H54 (cell line): ENCODE measurements at places on chromosomes 7 and 10.
A peak's percentile ranks its signal among the peaks of the same experiment; 100 is the strongest.

DNA sequence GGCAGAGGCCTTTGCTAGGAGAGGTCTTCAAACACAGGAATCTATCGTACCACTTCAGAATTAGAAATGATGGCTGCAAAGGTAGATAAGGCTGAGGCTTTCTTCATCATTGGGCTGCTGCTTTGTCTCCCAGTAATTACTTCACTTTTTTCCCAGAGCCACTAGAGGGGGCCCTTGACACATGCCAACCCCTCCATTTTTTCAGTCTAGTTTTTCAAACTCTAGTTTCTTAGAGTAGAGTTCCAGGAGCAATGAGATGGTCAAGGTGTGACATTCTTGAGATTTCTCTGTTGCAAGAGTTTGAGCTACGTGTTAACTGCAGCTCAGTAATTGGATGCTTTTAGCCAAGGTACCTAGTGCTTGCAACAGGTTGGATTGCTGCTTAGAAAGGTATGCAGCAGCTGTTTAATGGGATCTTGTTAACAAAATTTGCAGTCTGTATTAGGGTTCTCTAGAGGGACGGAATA lies 33.8 kb upstream of the RBM20 start:
- DNase-seq = peak; percentile 33

- DNase-seq = no peak
Observed at GRCh38 chr7:20216406-20217036, 663 bp downstream of the MACC1 start.

GRCh38 chr10:83127942-83128575 lies 1011.2 kb upstream of the GHITM start:
- DNase-seq = no peak

- DNase-seq = no peak
Observed at GRCh38 chr10:24645784-24646183, 77.9 kb downstream of the ARHGAP21 start.

GRCh38 chr10:71777213-71777985 lies 4.1 kb upstream of the VSIR start:
- no peak for DNase-seq

GRCh38 chr7:30855936-30856335 lies 55.7 kb upstream of the AQP1 start:
- DNase-seq = no peak

GRCh38 chr7:99557940-99558305 lies 519 bp upstream of the ZNF655 start:
- peak; percentile 49 for DNase-seq

DNA sequence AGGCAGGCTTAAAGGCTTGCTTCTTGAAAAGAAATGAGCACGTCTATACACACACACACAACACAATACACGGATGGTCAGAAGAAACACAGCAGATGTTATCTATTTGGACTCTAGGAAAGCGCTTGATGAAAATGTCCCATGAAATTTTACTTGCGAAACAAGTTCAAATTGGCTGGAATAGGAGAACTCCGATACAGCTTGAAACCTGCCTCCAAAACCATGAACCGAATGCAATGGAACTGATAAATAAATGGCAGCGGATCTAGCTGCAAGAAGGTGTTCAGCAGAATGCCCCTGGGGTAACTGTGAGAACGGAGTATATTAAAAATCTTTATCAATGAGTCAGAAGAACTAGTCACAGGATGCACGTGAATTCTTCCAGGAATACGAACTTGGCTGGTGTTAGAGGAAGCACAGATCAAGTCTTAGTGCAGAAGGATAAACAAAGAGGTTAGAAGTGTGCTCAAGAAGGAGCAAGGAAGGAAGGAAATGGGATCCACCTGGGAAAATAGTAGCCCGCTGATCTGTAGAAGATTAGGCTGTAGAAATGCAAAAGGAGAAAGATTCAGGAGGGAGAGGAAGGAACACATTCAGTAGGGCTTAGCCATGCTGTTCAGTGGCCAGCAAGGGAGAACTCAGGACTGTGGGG lies 142.0 kb upstream of the PRKCQ start:
- no peak for DNase-seq

DNA sequence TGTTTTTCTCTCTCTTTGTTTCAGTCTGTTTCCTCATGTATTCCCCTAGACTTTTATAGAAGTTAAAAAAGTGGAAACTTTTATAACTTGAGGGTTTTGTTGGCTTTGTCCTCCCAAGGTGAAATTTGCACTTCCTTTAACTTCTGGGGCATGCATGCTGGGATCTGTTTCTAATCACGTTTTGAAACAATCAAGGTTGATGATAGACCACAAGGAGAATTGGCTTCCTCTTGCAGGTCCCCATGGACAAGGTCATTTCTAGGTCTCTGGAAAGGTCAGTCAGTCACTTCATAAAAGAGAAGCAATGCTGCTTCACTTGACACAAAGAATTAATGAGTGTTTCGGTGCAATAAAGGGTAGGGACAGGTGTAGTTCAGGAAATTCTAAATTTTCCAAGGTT lies 811.8 kb upstream of the CELF2 start:
- no peak for DNase-seq

- no peak for DNase-seq
Observed at GRCh38 chr10:60578217-60578616, 188.5 kb upstream of the ANK3 start.

GRCh38 chr7:17369691-17370426 lies 71.4 kb downstream of the AHR start:
- DNase-seq = no peak

- no peak for DNase-seq
Observed at GRCh38 chr10:116098411-116099022, 174.5 kb downstream of the GFRA1 start.

DNA sequence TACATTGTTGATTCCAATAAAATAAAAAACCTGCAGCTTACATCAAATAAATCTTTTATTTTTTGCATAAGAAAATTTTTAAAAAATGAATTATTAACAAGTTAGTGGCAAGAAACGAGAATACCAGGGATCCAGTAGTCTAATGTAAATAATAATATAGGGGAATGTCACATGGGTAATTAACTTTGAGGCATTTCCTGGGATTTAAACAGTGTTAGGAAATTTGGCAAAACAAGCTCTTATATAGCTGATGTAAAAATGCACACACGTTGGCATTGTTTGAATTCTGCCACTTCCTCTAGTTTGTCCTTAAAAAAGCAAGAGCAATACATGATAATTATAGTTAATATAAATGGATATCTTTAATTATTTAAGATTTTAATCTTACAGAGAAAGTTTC lies 768.6 kb downstream of the CNTNAP2 start:
- DNase-seq = no peak

DNA sequence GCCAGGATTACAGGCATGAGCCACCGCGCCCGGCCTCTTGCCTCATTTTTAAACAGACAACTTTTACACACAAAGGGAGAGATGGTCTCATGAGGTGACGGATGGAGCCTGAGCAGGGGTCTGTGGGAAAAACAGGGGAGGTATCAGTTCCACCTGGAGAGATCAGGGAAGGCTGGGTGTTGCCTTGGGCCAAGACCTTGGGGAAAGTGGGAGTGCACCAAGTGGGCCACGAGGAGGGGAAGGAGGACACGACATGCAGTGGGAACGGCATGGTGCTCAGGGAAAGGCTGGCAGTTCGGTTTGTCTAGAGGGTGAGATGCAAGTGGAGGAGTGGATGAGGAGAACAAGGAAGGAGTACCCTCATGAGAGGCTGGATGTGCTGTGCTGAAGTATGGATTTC lies 8.9 kb upstream of the ZNF777 start:
- DNase-seq = no peak

- no peak for DNase-seq
Observed at GRCh38 chr7:55187701-55188491, 169.1 kb downstream of the EGFR start.

DNA sequence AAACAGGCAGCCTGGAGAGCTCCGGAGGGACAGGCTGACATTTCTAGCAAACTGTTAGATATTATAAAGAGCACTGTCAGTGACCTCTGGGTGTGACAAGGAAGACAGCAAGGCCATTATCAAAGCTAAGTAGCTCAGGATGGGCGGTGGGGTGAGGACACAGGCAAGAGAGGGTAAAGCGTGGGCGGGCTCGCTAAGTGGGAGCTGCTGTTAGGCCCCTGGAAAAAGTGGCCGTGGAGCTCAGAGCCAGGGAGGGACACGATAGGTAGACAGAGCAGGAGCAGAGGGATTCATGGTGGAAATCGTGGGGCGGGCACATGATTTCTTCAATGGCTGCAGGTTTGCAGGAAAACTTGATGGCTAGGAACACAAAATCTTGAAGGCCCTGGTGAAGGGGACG lies 51.4 kb upstream of the NPS start:
- DNase-seq = no peak

DNA sequence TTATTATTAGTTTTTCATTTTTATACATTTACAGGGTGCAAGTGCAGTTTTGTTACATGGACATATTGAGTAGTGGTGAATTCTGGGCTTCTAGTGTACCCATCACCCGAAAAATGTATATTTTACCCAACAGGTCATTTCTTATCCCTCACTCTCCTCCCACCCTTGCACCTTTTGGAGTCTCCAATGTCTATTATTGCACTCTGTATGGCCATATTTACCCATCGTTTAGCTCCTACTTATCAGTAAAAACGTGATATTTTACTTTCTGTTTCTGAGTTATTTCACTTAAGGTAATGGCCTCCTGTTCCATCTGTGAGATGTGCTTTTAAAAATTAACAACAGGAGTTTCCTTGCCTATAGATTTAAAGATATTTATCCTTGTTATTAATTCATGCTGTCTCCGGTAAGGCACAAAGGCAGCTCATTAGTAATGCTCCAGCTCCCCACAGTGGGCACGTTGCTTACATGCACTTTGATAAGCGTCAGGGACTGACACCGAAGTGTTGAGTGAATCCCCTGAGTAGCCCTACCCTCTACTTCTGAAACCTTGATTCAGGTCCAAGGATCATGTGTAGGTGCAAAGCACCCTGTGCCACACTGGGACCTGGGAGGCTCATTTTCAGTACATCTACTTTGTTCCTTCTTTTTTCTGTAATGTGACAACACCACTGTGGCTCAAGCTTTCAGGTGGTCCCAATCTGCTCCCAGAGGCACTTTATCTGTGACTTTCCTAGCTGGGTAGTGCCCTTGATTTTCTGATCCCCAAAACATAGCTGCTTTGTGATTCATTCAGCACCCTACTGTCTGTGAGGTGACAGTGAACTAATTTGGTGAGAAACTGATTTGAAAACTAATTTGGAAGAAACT lies 27.3 kb downstream of the HYAL4 start:
- DNase-seq = peak; percentile 4

GRCh38 chr10:117477961-117478670 lies 64.4 kb upstream of the EMX2 start:
- DNase-seq = peak; percentile 23

DNA sequence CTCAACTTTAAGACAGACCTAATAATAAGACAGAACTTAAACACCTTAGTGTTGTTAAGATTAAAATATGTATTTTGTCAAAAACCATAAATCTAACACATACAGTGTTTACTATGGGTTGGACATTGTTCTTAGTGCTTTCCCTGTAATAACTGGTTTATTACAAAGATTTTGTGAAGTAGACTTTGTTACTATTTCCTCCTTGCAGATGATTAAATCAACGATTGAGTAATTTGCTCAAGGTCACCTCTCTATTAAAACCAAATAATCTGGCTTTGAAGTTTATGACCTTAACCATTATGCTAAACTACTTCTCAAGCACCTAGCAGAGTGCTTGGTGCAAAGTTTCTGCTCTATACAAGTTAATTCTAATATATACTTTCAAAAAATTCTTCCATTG lies 102.7 kb upstream of the FAM3C start:
- DNase-seq = no peak

DNA sequence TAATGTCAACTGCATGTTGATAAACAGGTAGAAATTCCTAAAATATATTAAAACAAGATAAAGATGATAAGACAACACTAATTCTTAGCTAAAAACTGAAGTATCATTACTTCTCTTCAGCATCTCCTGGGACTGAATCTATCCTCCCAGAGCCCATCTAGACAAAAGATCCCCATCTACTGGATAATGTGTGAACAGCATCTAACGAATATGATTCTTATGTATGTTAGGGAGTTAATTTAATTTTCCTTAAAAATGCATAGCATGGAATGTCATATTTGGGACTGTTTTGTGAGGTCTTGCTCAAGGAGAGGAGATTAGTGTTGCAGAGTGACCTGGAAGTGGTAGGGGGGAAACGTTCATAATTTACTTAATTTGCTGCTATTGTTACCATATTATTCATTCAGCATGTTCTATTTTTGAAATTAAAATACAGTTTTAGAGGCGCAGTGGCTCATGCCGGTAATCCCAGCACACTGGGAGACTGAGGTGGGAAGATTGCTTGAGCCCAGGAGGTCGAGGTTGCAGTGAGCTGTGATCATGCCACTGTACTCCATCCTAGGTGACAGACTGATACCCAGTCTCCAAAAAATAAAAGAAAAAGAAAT lies 305.1 kb upstream of the CSTF2T start:
- DNase-seq = peak; percentile 19

DNA sequence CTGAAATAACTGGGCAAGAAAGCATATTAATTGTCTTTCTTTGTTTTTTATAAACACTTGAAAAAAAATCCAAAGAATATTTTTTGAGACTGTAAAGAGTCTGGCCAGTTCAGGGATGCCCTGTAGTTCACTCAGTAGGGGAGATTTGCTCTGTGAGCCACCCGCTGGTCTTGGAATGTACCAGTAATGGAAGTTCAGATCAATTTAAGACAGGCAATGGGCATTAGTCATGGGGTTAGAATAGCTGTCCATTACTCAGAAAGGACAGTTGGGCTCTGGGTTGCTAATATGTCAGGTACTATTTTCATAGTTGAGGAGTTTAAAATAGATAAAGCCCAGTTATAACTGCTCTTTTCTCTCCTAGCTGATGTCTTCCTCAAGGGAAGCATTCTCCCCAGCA lies 38.7 kb downstream of the A1CF start:
- peak; percentile 25 for DNase-seq

DNA sequence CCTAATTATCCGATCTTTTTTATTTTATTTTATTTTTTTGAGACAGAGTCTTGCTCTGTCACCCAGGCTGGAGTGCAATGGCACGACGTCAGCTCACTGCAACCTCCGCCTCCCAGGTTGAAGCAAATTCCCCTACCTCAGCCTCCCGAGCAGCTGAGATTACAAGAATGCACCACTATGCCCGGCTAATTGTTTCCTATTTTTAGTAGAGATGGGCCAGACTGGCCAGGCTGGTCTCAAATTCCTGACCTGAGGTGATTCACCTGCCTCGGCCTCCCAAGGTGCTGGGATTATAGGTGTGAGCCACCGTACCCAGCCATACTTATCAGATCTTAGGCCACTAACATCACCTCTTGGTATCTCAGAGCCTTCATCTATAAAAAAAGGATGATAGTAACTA lies 4.9 kb downstream of the SLC25A13 start:
- DNase-seq = no peak

GRCh38 chr7:45233249-45233775 lies 75.7 kb downstream of the RAMP3 start:
- DNase-seq = no peak

DNA sequence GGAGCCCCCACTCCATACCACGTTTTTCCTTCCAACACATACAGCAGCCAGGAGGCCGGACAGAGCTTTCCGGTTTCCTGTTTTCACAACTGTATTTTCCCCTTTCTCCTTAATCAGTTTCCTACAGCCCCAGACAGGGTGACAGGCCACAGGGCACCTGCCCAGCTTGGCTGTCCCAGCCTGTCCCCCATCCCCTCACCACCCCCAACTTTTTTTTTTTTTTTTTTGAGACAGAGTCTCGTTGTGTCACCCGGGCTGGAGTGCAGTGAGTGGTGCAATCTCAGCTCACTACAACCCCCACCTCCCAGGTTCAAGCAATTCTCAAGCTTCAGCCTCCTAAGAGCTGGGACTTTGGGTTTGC lies 10.3 kb upstream of the HSPB1 start:
- no peak for DNase-seq
